ENCODE measurements at places on chromosomes 7 and 10.
A peak's percentile ranks its signal among the peaks of the same experiment; 100 is the strongest.

DNA sequence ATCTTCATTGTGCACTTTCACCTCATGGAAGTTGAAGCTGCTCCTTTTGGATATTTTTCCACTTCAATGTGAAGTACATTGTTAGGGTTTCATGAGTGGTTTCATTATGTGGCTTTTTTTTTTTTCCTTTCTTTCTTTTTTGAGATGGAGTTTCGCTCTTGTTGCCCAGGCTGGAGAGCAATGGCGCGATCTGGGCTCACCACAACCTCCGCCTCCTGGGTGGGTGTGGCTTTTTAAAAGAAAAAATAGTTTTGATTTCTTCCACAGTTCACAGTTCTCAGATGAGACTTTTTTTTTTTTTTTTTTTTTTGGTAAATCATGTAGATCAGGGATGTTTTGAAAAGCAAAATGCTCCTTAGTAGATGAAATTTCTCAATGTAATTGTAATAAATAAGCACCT is 652.3 kb upstream of the ANKRD30A start:
- no peak for DNase-seq

- DNase-seq: no peak
These were observed 132.3 kb downstream of the MTPAP start for GRCh38 chr10:30216821-30217220.

- no peak for DNase-seq
These were observed 47.7 kb upstream of the ZNF800 start for GRCh38 chr7:127440206-127440605.

DNA sequence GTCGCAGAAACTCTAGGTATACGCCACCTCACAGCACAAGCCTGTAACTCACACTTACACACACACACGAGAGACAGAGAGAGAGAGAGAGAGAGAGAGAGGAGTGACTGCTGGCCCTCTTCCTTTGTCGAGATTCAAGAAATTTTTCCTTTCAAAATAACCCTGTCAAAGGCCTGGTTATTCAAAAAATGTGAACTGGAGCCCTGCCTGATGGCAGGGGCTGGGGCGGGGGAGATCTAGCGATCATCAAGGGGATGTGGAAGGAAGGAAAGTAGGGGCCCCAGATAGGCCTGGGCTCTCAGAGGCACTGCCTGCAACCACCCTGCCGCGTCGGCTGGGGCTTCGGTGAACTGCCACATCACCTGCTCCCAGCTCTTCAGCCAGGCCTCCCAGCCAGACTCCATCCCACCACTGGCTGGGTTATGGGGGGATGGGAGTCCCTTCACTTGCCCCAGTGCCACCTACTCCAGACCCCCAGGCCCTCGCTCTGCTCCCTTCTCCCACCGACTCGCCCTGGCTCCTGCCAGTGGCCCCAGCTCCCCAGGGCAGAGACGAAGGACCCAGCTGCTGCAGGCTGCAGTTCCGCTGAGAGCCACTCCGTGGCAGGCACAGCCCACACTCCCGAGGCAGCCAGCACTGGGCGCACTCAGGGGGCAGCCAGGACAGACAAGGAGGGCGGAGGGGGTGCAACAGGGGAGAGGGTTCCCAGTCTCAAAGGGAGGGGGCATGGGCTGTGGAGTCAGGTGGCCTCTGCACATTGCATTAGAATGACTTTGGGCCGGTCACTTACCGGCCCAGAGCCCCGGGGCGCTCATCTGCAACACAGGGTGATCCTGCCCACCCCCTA is 15.3 kb downstream of the KCNH2 start:
- DNase-seq: peak; percentile 36

- no peak for DNase-seq
These were observed 13.3 kb downstream of the RAPGEF5 start for GRCh38 chr7:22343612-22344011.

DNA sequence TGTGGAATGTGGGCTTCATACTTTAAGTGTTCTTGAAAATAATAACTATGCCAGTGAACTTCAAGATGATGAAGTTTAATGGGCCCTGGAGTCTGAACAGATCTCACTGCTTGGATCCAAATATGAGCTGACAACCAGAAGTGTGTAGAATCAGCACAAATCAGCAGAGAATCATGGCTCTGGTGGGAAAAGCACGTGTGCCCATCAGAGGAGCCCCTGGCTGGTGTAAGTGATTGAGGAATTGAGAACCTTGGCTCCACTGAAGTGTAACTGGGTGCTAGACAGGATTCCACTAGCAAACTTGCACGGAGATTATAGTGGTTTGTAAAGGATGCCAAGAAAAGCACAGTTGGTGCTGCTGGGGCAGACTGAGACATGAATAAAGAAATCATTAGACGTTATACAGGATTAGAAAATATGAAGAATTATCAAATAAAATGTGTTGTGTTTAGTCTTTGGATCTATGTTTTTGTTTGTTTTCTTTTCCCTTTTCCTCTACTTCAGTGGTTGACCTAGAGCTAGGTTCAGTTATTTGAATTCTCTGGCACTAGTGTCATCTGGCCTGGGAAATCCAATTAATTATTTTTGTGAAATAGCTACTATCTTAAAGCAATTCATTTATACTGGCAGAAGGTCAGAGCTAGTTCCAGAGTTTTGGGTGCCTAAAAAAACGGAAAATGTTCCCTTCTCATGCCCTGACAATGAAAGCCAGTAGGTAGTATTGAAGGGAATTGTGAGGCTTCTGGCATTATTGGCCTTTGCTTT is 175.7 kb upstream of the MEOX2 start:
- no peak for DNase-seq

- no peak for DNase-seq
These were observed 59.8 kb downstream of the PTEN start for GRCh38 chr10:87923233-87923632.

All from activated B cell treated with CpG ODN at 0.5 μM for 24 hours (primary cell).